T-helper 17 cell (primary cell): ENCODE measurements at places on chromosomes 6 and 20. TPM values are rescaled to one million over a fixed set of nuclear protein-coding genes. Genes with fewer than 3 reads are reported as not detected.

DNA sequence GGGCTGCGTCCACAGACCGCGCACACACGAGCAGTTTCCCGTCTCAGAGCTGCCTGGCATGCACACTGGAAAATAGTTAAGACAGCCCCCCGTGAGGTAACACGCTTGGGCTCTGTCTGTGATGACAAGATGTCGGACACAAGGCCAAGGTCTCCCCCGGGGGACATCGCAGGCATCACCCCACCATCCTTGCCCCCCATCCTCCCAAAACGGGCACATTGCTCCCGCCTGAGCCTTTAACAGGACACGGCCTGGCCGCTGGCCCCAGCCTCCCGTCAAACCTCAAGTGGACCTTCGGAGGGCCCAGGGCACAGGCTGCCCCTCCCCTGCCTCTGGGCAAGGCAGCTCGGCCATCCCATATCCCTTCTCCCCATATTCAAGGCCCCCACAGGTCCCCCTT, 5.6 kb downstream of the KCNQ2 start:
- H3K4me3 ChIP-seq, result no peak overlapping the region
- no peak for DNase-seq
- peaks cover 2% of the 10 kb centered on the region for H3K36me3 ChIP-seq
- no peak overlapping the region for H3K27ac ChIP-seq

Gene PACSIN1
- total RNA-seq, result 0.40 TPM

GRCh38 chr6:167839755-167840154, 13.0 kb downstream of the AFDN start:
- no peaks in the 10 kb centered on the region for H3K36me3 ChIP-seq
- no peak for DNase-seq
- no peaks in the 10 kb centered on the region for H3K27me3 ChIP-seq
- H3K4me1 ChIP-seq, result peaks cover 12% of the 10 kb centered on the region

DNA sequence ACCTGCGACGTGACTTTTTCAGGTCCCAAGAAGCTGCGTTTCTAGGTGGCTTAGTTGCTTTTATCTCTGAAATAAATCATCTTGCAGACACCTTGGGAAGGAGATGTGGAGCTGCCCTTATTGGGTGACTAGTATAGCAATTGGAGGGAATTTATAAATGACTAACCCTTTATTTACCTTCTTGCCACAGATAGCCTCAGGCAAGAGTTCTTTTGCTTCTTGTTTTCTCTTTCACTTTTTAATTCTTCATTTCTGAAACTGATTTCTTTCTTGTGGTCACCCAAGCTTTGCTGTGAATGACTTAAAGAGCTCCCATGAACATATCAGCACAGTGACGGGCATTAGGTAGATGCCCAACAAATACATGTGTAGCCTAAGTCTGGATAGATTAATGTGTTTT, 3.0 kb downstream of the ADGRF4 start:
- no peak overlapping the region for H3K27ac ChIP-seq
- no peak overlapping the region for H3K4me3 ChIP-seq
- H3K27me3 ChIP-seq, result peaks cover 6% of the 10 kb centered on the region
- no peak for DNase-seq

Gene PHACTR1
- total RNA-seq, result 11.1 TPM

- H3K4me1 ChIP-seq, result peaks cover 26% of the 10 kb centered on the region
- peaks cover 10% of the 10 kb centered on the region for H3K36me3 ChIP-seq
Measured at GRCh38 chr6:149990212-149990660, 26.5 kb downstream of the ULBP1 start.

Gene SLC22A1
- 0.21 TPM for total RNA-seq

DNA sequence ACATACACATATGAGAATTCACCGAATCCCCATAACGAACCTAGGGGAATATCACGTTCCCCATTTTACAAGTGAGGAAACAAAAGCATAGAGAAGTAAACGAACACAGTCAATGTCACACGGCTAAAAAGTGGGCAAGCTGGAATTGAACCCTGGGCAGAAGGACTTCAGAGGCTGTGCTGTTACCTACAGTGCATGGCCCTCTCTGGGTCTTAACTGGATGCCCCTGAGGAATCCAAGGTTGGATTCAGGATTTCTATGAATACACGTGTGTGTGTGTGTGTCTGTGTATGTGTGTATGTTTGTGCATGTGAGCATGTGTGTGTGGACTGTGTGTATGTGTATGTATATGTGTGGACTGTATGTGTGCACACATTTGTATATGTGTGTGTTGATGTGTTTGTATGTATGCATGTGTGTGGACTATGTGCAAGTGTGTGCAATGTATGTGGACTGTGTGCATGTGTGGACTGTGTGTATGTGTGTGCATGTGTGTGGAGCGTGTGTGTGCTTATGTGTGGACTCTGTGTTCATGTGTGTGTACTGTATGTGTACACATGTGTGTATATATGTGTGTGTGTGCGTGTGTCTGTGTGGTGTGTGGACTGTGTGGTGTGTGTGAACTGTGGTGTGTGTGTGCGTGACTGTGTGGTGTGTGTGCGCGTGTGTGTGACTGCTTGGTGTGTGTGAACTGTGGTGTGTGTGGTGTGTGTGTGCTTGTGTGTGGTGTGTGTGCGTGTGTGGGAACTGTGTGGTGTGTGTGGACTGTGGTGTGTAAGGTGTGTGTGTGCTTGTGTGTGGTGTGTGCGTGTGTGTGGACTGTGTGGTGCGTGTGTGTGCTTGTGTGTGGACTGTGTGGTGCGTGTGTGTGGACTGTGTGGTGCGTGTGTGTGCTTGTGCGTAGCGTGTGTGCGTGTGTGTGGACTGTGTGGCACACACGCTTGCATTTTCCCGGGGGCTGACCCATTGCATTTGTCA, 49.0 kb downstream of the HNF4A start:
- no peak for DNase-seq
- H3K4me1 ChIP-seq, result peaks cover 3% of the 10 kb centered on the region
- H3K27me3 ChIP-seq, result peaks cover 10% of the 10 kb centered on the region
- H3K36me3 ChIP-seq, result peaks cover 2% of the 10 kb centered on the region

DNA sequence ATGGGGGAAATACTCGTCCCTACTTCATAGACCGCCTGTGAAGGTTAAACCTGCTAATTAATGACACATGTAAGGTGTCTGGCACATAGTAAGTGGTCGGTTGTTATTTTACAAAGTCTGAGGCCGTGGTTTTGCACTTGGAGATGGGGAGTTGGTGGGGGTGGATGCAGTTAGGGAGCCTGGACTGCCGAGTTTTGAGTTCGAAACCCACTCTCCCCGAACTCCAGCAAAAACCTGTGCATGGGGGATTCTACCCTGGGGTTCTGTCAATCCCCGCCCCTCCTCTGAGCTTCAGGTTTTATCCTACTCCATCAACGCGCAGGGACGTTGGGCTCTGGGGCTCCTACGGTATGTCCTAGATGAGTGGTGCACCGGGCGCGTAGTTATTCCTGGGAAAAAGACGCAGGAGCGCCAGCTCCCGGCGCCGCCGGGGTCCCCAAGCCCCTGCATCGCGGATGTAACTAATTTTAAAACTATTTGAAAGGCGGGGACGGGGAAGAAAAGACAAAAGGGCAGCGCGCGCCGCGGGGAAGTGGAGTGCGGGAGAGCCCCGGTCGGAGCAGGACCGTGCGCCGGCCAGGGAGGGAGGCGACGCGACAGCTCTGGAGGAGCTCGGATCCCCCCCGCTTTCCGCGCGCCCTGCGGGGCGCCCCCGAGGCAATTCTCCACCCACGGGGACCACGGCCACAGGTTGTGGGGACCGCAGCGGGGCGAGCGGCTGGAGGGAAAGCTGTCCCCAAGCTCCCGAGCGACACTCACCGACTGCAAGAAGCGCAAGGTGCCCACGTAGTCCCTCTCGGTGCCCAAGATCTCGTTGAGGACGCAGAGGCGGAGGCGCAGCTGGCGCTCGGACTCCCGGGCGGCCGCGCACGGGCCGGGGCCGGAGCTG, 672 bp downstream of the PREX1 start:
- H3K4me1 ChIP-seq, result peaks cover 39% of the 10 kb centered on the region
- H3K27ac ChIP-seq, result no peak overlapping the region
- H3K27me3 ChIP-seq, result no peaks in the 10 kb centered on the region
- H3K36me3 ChIP-seq, result peaks cover 2% of the 10 kb centered on the region
- H3K4me3 ChIP-seq, result peak overlapping the region; percentile 96
